ENCODE measurements at places on chromosomes 3 and 15. TPM values are rescaled to one million over a fixed set of nuclear protein-coding genes. Genes with fewer than 3 reads are reported as not detected.
A peak's percentile ranks its signal among the peaks of the same experiment; 100 is the strongest.

DNA sequence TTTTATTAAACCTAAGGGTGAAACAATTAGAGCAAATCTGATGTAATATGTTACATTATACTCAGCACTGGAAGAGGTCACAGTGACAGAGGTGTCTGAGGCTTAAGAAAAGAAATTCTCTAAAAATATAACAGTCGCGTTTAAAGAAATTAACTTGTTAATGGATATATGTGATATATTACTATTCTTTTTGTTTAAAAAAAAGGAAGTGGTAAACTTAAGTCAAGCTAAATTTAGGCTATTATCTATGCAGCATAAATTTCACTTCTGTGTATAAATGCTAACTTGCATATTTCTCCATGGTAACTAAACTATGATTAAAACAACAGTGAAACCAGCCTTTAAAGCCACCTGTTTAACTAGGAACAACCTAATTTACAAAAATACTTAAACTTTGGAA is 191.3 kb downstream of the FOXP1 start:
- peak; percentile 48 for DNase-seq

- no peak for DNase-seq
Measured at GRCh38 chr15:78156653-78157052, 7.5 kb downstream of the IDH3A start.

DNA sequence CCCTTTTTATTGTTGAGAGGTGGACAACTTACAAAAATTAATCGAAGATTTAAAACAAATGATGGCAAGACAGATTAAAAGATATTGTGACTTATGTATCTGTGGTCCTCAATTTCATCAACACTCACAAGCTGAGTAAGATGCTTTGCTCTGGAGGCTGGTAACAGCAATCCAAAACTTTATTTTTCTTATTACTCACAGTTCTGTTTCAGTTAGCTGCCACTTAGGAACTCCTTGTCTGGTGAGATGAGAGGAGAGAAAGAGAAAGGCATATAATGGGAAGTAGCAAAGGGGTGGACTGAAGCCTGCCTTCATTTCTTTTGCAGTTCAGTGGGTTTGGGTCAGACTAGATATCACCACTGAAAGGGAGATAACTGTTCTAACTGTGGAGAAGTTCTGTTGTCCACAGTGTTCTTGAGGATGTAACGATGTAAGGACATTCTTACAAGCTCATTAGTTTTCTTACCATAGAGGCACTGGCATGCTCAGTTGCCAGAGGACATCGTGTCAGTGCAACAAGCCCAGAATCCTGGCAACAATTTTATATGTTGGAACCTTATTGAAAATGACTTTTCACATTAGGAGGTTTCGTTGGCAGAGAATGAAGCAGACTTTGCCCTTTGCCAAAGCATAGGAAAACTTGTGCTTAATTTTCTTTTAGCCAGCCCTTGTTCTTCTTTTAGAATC is 93.6 kb downstream of the PLCL2 start:
- no peak for DNase-seq

DNA sequence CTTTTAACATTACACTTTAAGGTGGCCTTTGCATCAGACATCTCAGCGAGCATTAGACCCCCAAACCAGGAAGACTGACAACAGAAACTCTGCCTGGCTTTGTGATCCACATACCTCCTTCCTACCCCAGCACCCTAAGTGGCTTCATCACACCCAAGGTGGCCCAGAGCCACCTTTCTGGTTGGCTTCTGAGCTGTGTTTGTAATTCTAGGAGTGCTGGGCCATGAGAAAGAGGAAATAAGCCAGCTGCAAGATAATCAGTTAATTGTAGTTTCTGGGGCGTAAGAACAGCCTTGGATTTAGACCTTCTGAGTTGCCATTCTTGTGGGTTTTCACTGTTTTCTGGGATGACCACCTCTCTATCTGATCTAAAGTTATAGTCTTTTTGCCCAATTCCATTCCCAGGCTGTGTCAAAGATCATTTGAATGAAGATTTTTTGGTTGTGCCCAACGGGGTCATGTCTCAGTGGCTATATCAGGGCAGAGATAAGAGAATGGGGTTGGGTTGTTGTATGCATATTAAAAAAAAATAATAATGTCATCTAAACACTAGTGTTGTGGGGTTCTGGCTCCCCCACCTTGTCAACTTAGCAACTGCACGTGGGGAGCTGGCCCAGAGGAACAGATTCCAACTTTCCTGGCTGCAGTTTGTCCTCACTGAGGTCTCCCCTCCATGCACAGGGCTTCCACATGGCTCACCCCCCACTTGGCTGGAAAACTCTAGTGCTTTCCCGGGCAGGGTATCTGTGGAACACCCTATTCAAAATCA is 234.8 kb upstream of the WNT5A start:
- DNase-seq = peak; percentile 69

DNA sequence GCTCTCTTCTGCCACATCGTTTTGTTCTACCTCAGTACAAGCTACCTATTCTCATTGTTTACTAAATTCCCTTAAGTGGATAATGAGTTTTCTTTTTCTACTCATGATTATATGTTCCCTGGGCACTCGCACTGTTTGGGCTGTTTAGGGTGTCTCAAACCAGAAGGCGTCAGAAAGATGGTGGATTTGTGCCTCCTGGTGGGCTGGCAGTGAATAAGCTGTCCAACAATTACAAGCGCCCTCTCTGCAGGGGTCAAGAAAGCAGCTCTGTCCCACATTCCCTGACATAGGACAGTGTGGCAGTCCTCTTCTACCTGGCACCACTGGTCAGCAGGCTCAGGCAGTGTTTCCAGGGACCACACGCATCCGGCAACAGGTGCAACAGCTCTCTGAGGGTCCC is 173.4 kb upstream of the PPP2R3A start:
- DNase-seq = no peak

DNA sequence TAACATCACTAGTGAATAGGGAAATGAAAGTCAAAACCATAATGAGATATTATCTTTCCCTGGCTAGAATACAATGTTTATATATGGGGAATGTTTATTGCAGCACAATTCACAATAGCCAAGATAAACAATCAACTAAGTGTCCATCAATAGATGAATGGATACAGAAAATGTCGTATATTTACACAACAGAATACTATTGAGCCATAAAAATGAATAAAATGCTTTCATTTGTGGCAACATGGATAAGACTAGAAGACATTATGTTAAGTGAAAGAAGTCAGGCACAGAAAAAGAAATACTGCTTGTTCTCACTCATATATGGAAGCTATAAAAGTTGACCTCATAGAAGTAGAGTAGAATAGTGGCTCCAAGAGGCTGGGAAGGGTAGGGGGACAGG is 65.2 kb downstream of the SLC9C1 start:
- DNase-seq = no peak

Gene LYZL4
- polyA plus RNA-seq = not detected

- DNase-seq = no peak
Measured at GRCh38 chr3:170307671-170308405, 49.7 kb upstream of the SKIL start.

GRCh38 chr15:42804739-42805138 is 67.8 kb upstream of the CDAN1 start:
- DNase-seq = no peak

GRCh38 chr15:73598530-73599160 is 34.5 kb downstream of the NPTN start:
- DNase-seq = peak; percentile 35

Gene GOLGA6D
- polyA plus RNA-seq = 0.89 TPM

GRCh38 chr15:56468401-56468800 is 3.5 kb upstream of the MNS1 start:
- peak; percentile 40 for DNase-seq

DNA sequence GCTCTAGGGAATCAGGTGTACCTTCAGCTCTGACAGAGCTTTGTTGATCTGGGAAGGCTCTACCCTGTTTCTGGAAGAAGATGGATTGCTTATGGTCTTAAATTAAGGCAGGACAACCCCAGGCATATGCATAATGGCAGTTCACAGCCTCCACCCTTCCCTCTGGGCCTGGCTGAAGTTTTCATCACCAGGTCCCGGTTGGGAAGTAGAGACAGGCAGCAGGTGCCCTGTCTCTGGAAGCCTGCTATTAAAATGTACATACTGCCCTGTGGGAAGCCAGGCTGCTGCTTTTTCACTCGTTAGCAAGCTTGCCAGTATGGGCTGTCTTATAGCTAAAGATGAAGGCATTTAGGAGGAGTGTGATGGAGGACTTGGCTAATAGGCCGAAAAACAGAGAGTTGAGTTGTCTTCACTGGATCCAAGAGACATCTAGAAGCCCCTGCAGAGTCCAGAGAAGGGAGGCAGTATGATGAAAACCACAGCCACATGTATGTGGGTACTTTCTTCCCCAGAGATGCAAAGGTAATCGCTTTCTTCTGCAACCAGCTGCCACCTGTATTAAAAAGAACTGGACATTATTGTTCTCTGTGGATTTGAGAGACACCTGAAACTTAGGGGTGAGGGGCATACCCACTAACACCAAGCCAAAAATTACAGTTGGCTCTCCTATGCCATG is 34.4 kb downstream of the ABHD2 start:
- DNase-seq = no peak

Gene SOX2
- polyA plus RNA-seq = 0.49 TPM

Gene CNTN3
- polyA plus RNA-seq = 5.3 TPM

GRCh38 chr3:42157540-42158538 is 66.7 kb downstream of the TRAK1 start:
- DNase-seq = peak; percentile 74

Gene ERC2
- polyA plus RNA-seq = 0.82 TPM

DNA sequence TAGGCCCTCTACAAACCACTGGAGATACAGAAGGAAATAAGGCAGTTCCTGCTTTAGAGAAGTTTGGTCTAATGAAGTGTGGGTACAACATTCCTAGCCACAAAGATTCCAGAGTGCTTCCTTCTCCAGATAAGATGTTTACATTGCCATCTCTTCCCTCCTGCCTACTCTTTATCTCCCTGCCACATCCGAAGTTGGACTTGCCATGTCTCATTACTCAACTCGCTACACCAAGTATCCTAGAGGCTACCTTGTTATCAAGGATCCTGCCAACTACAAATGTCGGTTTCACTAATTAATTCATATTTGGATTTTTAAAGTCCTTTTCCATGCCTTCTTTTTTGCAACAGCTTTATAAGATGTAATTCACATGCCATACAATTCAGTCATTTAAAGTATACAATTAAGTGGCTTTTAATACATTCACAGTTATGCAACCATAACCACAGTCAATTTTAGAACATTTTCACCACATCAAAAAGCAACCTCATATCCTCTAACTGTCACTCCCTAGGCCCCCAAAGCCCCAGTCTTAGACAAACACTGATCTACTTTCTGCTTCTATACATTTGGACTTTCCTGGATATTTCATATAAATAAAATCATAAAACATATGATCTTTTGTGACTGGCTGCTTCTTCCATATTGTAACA is 53.7 kb upstream of the CSTA start:
- DNase-seq = no peak

GRCh38 chr3:41362638-41363559 is 163.6 kb downstream of the CTNNB1 start:
- peak; percentile 23 for DNase-seq

- no peak for DNase-seq
Measured at GRCh38 chr3:12275974-12276650, 12.8 kb upstream of the PPARG start.

GRCh38 chr15:61116825-61117224 is 112.3 kb downstream of the RORA start:
- DNase-seq = no peak

- DNase-seq = peak; percentile 96
Measured at GRCh38 chr3:184399410-184399809, 19.6 kb downstream of the CHRD start.

Gene WNT7A
- not detected for polyA plus RNA-seq

Gene GOLGA6B
- polyA plus RNA-seq = 0.19 TPM

Gene CRABP1
- polyA plus RNA-seq = 74.4 TPM

- DNase-seq = no peak
Measured at GRCh38 chr3:95442766-95443165, 1371.6 kb upstream of the EPHA6 start.

Gene MST1
- polyA plus RNA-seq = 7.1 TPM

Gene RAB6B
- 10.8 TPM for polyA plus RNA-seq

Gene TM4SF1
- polyA plus RNA-seq = 32.8 TPM

GRCh38 chr3:6022621-6023020 is 835.1 kb downstream of the EDEM1 start:
- DNase-seq = no peak

DNA sequence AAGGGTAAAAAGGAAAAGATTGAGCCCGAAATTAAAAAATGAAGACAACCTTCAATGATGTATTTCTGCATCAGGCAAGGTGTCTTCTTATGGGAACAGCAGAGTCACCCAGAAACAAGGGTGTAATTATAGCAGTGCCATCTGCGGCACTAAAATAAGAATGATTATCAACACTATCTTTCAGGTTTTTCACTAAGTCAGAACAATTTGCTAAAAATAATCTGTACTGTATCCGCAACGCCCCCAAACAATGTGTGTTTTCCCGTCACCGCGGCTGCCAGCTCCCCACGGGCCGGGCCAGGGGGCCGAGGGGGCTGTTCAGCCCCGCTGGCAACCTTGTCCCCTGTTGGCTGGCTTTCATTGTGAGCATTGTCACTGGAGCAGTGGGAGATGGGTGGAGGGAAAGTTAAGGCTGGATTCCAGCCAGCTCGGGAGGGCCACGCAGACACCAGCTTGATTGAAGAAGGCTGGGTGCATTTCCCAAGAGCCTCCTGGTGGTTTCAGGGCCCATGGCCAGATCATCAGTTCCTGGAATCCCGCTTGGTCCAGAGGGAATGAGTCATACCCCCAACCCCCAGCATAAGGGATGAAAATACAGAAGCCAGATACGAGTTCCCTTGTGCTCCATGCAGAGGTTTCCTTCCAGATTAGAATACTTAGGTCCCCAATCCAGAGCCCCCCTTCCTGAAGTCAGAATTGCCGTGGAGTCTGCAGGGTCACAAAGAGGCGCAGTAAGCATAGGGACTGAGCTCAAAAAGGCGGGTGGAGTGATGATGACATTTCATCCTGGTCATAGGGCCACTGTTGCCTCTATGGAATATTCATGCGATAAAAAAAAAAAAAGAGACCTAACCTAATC is 90.2 kb upstream of the KLF13 start:
- peak; percentile 59 for DNase-seq

DNA sequence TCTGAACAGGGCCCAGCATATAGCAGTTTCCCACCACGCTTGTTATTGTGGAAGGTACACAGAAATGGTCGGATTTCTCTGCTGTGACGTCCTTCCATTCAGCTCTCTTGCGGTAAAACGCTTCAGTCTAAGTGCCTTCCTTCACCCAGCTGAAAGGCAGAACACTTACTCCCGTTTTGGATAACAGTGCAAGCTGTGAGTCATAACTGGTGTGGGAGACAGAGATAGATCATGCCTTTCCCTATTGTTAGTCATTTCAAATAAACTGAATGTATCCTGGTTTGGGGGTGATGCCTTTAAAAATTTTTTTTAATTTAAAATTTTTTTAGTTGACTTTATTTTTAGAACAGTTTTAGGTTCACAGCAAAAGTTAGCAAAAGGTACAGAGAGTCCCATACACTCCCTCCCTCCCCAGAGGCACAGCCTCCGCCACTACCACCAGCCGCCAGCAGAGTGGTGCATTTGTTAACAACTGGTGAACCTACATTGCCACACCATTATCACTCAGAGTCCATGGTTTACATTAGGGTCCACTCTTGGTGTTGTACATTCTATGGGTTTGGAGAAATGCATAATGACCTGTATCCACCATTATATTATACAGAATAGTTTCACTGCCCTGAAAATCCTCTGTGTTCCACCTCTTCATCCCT is 94.9 kb upstream of the NSMCE3 start:
- peak; percentile 54 for DNase-seq

Gene SLC38A3
- polyA plus RNA-seq = 2.1 TPM

Gene CCDC54
- 4.9 TPM for polyA plus RNA-seq

- DNase-seq = no peak
Measured at GRCh38 chr15:67900621-67901147, 60.8 kb upstream of the RNU6-1 start.

Gene SHC4
- polyA plus RNA-seq = 2.1 TPM
